ENCODE measurements at places on chromosomes 4 and X. TPM values are rescaled to one million over a fixed set of nuclear protein-coding genes. Genes with fewer than 3 reads are reported as not detected.

The LANCL3 gene
- 7.5 TPM for total RNA-seq

The CXCL11 gene
- total RNA-seq, result not detected

DNA sequence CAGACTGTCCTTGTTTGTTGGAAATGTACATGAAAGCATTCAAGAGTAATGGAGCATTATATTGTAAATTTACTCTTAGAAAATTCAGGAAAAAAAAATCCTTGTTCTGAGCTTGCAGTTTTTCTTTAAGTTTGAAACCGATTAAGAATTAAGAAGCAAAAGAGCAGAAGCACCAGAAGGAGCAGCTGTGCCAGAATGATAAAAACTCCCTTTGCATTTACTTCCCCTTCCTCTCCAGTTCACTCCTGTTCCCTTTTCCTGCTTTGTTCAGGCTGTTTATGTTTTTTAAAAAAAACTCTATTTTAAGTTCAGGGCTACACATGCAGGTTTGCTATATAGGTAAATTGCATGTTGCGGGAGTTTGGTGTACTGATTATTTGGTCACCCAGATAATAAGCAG, 90.3 kb downstream of the ATOH1 start:
- no peak for DNase-seq
- H3K4me3 ChIP-seq, result no peak overlapping the region
- no peaks in the 10 kb centered on the region for H3K36me3 ChIP-seq
- no peak overlapping the region for H3K27ac ChIP-seq
- H3K4me1 ChIP-seq, result no peaks in the 10 kb centered on the region

DNA sequence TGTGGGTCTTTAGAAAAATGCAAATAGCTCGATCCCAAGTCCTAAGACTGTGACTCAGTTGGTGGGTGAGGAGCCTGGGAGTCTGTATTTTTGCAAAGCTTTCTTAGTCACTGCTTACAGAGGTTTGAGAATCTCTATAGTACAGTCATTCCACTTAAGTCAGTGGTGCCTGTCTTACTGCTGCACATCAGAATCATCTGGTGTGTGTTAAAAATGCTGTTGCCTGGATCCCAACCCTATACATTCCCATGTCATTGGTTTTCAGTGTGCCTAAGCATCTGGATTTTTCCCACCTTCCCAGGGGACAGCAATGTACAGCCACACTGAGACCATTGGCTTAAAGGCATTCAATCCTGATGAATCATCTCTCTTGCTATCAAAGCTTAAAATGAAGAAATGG, 21.0 kb upstream of the GEMIN8 start:
- no peaks in the 10 kb centered on the region for H3K4me1 ChIP-seq
- H3K27me3 ChIP-seq, result no peaks in the 10 kb centered on the region
- no peak overlapping the region for H3K27ac ChIP-seq
- H3K36me3 ChIP-seq, result no peaks in the 10 kb centered on the region
- H3K4me3 ChIP-seq, result no peak overlapping the region

GRCh38 chr4:148044912-148045352, 313.0 kb downstream of the ARHGAP10 start:
- no peak overlapping the region for H3K4me3 ChIP-seq
- no peak for DNase-seq
- no peak overlapping the region for H3K27ac ChIP-seq
- no peaks in the 10 kb centered on the region for H3K27me3 ChIP-seq
- H3K4me1 ChIP-seq, result peaks cover 18% of the 10 kb centered on the region

DNA sequence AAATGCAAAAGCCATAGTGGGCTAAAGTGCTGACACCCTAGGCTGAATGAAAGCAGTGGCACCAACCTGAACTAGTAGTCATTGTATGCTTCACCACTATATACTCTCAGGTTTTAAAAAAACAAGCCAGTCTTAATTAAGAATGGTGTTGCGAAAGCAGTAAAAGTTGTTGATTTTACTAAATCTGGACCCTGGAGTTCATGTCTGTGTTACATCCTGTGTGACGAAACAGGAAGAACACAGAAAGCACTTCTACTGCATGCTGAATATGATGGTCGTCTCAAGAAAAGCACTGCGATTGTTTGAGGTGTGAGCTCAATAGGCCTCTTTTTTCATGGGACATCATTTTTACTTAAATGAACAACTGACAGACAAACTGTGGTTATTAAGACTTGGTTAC, 24.2 kb upstream of the GDPD2 start:
- DNase-seq, result no peak
- H3K4me1 ChIP-seq, result no peaks in the 10 kb centered on the region
- H3K27ac ChIP-seq, result no peak overlapping the region
- H3K4me3 ChIP-seq, result no peak overlapping the region

- no peaks in the 10 kb centered on the region for H3K4me1 ChIP-seq
- H3K36me3 ChIP-seq, result no peaks in the 10 kb centered on the region
- H3K27me3 ChIP-seq, result no peaks in the 10 kb centered on the region
- no peak overlapping the region for H3K4me3 ChIP-seq
These were observed 129.8 kb upstream of the TRIM2 start for GRCh38 chr4:153074486-153074885.

The ADGRL3 gene
- total RNA-seq, result 11.9 TPM

DNA sequence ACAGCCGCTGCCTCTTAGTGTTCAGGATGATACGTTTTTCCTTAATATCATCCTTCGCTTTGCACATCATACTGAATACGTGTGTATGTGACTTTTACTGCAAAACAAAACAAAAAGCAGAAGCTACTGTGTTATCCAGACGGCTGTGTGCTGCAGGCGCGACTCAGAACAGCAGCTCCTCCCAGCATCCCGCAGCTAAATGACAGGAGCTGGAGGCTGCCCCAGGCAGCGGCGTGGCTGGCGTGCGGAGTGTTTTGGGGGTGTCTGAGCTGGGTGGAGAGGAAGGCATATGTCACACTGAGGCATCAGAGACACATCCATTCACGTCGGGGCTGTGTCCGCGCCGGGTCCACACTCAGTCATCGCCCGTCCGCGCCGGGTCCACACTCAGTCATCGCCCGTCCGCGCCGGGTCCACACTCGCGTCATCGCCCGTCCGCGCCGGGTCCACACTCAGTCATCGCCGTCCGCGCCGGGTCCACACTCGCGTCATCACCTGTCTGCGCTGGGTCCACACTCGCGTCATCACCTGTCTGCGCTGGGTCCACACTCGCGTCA, 16.6 kb downstream of the PCGF3 start:
- no peaks in the 10 kb centered on the region for H3K4me1 ChIP-seq
- no peak for DNase-seq
- H3K4me3 ChIP-seq, result no peak overlapping the region
- no peaks in the 10 kb centered on the region for H3K27me3 ChIP-seq
- H3K36me3 ChIP-seq, result no peaks in the 10 kb centered on the region

The STBD1 gene
- 11.0 TPM for total RNA-seq

The HS6ST2 gene
- total RNA-seq, result 0.28 TPM

- no peaks in the 10 kb centered on the region for H3K4me1 ChIP-seq
- no peaks in the 10 kb centered on the region for H3K36me3 ChIP-seq
- no peak overlapping the region for H3K27ac ChIP-seq
- H3K4me3 ChIP-seq, result no peak overlapping the region
These were observed 252.6 kb downstream of the TENM3 start for GRCh38 chr4:182495645-182496385.

- H3K27ac ChIP-seq, result no peak overlapping the region
- no peak overlapping the region for H3K4me3 ChIP-seq
- H3K4me1 ChIP-seq, result no peaks in the 10 kb centered on the region
These were observed 62.5 kb upstream of the GPR174 start for GRCh38 chrX:79081895-79082512.

DNA sequence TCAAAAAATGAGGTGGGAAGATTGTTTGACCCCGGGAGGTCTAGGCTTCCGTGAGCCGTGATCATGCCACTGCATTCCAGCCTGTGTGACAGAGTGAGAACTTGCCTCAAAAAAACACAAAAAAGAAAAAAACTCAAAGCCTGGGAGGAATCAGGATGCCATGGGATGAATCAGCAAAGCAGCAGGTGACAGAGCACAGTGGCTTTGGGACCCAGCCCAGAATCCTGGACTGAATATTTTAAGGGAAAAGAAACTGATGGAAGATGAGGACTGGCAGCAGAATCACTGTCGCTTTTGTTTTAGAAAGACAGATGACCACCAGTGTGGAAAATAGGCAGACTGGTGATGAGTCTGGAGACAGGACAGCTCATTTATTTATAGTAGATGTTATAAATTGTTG, 16.6 kb downstream of the S100G start:
- DNase-seq, result no peak
- H3K4me1 ChIP-seq, result no peaks in the 10 kb centered on the region
- no peak overlapping the region for H3K27ac ChIP-seq
- H3K4me3 ChIP-seq, result no peak overlapping the region
- no peaks in the 10 kb centered on the region for H3K27me3 ChIP-seq

DNA sequence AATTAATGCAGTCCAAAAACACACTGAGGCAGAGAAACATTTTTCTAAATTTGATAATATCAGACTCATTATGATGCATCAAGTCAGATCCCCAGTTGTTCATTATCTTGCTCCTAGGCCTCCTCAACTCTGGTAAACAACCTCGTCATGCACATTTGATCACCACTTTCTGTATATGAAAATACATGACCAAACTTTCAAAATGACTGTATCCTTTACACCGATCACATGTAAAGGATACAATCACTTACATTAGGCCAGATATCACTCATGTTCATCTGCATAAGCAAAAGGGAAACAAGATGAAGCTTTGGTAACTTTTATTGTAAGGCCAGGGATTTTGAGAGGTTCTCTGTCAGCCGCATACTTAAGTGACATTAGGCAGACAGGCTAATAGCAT, 99.4 kb upstream of the IL1RAPL1 start:
- DNase-seq, result no peak
- no peak overlapping the region for H3K27ac ChIP-seq
- H3K4me3 ChIP-seq, result no peak overlapping the region
- H3K4me1 ChIP-seq, result no peaks in the 10 kb centered on the region

The MOB1B gene
- total RNA-seq, result 18.6 TPM

The CABS1 gene
- total RNA-seq, result not detected

DNA sequence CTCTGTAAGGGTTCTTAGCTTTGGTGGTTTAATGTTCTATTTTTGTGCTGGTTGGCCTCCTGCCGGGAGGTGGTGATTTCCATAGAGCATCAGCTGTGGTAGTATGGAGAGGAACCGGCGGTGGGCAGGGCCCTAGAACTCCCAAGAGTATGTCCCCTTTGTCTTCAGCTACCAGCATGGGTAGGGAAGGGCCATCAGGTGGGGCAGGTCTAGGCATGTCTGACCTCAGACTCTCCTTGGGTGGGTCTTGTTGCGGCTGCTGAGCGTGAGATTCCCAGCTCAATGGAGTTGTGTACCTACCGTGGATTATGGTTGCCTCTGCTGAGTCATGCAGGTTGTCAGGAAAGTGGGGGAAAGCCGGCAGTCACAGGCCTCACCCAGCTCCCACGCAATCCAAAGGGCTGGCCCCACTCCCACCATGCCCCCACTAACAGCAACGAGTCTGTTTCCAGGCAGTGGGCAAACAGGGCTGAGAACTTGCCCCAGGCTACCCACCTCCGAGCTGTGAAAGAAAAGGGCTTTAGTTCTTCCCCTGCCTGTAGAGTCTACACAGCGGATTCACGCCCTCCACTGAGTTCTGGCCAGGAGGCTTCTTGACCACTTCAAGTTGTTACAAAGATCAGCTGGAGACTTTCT, 235.9 kb downstream of the RPA4 start:
- H3K36me3 ChIP-seq, result no peaks in the 10 kb centered on the region
- no peaks in the 10 kb centered on the region for H3K4me1 ChIP-seq
- no peaks in the 10 kb centered on the region for H3K27me3 ChIP-seq
- H3K4me3 ChIP-seq, result no peak overlapping the region
- no peak overlapping the region for H3K27ac ChIP-seq

The NKX1-1 gene
- total RNA-seq, result not detected

DNA sequence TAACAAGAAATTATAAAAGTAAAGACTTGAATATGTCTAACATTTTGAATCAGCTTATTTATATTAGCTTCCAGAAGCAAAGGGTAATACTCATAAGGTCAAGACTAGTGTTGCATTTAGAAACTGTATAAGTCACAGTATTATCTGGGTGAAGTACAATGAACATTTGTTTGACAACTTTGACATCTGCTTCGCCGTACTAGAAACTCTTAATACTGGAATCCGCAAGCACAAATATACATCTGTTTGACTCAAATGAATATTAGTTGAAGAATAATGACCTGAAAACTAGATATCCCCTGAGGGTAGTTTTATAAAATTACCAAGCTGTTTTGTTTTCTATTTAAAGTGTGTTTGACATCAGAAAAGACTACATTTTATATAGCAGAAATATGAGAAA, 135.4 kb upstream of the ATOH1 start:
- no peaks in the 10 kb centered on the region for H3K4me1 ChIP-seq
- no peak overlapping the region for H3K4me3 ChIP-seq
- no peaks in the 10 kb centered on the region for H3K27me3 ChIP-seq
- no peak overlapping the region for H3K27ac ChIP-seq
- no peaks in the 10 kb centered on the region for H3K36me3 ChIP-seq

GRCh38 chr4:155684423-155684822, 17.8 kb downstream of the GUCY1A1 start:
- peaks cover 49% of the 10 kb centered on the region for H3K4me1 ChIP-seq
- DNase-seq, result no peak
- peak overlapping the region; percentile 97 for H3K27ac ChIP-seq
- no peak overlapping the region for H3K4me3 ChIP-seq

DNA sequence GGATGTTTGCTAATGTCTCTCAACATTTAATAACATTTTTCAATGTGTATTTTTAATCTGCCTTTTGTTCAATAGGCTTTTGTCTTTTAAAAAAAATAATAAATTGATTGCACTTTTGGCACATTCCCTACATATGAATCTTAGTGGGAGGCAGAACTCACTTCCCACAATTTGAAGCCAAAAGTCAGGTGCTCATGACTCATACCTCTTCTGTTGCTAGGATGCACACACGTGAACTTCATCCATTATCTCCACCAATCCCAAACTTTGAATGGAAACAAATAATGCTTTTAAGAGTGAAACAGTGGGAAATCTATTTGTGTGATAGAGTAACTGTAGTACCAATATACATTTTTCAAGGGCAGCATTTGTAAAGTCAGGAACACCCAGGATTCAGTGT, 260.5 kb downstream of the IQCM start:
- H3K27me3 ChIP-seq, result no peaks in the 10 kb centered on the region
- H3K36me3 ChIP-seq, result no peaks in the 10 kb centered on the region
- DNase-seq, result no peak
- no peaks in the 10 kb centered on the region for H3K4me1 ChIP-seq
- H3K4me3 ChIP-seq, result no peak overlapping the region
- no peak overlapping the region for H3K27ac ChIP-seq

The MAGEA2 gene
- total RNA-seq, result not detected

- H3K4me3 ChIP-seq, result no peak overlapping the region
- no peaks in the 10 kb centered on the region for H3K4me1 ChIP-seq
- H3K27me3 ChIP-seq, result no peaks in the 10 kb centered on the region
- no peaks in the 10 kb centered on the region for H3K36me3 ChIP-seq
- DNase-seq, result no peak
These were observed 73.7 kb downstream of the BEND2 start for GRCh38 chrX:18146954-18147353.

The NAP1L2 gene
- 5.5 TPM for total RNA-seq
